ENCODE measurements at places on chromosomes 16 and 17.

DNA sequence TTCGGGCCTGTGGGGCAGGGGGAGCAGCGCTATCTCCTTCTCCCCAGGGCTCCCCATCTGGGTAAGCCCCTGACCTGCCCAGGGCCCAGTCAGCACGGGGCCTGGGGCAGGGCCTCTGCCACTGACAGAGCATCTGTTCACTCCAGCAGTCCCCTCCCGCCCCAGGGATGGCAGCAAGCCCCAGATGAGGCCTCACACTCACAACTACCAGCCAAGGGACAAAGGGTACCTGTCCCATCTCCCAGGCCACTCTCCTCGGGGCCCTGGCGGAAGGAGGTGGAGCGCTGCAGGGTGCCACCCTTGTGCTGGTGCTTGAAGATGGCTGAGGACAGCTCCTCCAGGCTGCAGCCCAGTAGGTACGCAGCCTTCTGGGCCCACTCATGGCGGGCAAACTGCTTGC lies 64.8 kb downstream of the MYO18A start:
- no peak for DNase-seq

DNA sequence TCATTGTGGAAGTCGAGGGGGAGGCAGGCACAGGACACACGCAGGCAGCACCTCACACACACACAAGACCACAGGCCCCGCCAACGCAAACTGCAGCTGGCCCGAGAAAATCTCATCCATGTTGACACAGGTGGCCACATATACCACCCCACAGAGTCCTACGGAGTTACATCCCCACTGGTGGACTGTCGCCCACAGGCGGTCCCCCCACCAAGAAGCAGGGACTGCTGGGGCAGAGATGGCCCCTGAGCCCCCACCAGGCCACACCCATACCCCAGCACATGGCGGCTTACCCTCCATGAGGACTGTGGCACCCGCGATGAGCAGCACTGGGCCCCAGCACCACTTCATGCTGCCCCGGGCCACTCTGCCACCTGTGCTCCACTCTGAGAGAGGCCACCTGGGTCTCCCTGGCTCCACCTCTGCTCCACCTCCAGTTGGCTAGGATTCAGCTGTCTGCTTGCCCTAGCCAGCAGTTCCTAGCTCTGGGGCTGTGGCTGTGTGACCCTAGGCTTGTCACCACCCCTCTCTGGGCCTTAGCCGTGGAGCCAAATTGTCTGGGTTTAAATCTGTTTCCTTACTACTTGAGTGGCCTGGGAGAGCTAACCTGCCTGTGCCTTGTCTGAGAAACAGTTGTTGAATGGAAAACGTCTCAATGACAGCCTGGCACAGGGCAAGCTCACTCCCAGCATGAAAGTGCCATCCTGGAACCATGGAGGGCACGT lies at the start of gene PRSS53:
Gene PRSS53 (minus strand): TSS at position 485 of the 725 bp plus-strand sequence. CDS start 134 bp downstream, at position 351.
- no peak for DNase-seq

- DNase-seq: no peak
These were observed 15.7 kb downstream of the HELZ start for GRCh38 chr17:67229109-67229955.

GRCh38 chr17:44112284-44113280 lies 10.9 kb downstream of the HDAC5 start:
- no peak for DNase-seq

DNA sequence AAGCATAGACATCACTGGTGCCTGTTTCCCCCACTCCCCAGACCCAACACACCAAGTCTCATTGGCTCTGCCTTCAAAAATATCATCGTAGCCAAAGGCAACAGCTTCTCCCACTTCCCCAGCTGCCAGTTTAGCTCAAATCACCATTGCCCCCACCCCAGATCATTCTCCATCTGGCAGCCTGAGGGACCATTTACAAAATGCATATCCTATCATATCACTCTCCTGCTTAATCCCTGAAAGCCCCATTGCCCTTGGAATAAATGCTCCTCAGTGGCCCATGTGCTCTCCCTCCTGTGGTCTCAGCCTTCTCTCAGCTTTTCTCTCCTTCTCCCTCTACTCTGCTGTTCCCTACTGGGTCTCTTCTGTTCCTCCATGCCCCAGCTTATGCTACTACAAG lies 68.3 kb downstream of the CACNG3 start:
- DNase-seq: no peak

GRCh38 chr16:57971848-57972247 lies 920 bp upstream of the CNGB1 start:
- DNase-seq: no peak

- peak; percentile 72 for DNase-seq
These were observed 73.5 kb downstream of the CYTH1 start for GRCh38 chr17:78708510-78708973.

- no peak for DNase-seq
These were observed 5.0 kb downstream of the SOST start for GRCh38 chr17:43753493-43754129.

GRCh38 chr17:73069164-73069770 lies 23.2 kb downstream of the SLC39A11 start:
- no peak for DNase-seq
